ENCODE measurements at places on chromosomes 5 and 9.

DNA sequence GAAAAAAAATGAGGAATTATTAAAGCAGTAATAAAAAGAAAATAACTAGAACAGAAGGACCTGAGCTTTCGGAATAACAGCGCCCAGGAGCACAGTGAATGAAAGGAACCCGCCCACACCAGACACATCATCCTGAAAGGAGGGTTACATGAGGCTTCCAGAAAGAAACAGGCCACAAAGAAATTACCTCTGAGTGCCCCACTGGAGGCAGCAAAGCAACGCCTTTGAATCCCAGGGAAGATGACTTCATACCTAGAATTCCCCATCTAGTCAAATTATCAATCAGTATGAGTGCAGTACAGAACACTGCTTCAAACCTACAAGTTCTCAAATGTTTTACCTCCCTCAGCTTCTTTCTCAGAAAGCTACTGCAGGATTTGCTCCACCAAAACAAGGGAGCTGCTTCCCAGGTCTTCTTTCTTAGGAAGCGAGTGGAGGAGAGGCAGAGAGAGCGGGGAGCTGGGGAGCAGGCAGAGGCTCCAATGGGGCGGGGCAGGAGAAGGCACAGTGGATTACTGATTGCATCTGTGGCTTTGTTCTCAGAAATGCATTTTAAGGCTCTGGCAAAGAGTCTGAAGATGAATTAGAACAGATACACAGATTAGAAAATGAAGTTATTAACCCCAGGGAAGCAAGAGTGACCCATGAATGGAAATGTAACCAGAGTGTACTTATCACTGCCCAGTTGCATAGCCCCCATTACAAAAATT lies 87.1 kb downstream of the SEMA4D start:
- DNase-seq: no peak

- DNase-seq: no peak
Observed at GRCh38 chr9:134149380-134149779, 13.5 kb downstream of the WDR5 start.

- DNase-seq: no peak
Observed at GRCh38 chr5:149383399-149383798, 4.3 kb upstream of the IL17B start.

- peak; percentile 74 for DNase-seq
Observed at GRCh38 chr9:100098046-100098886, 534 bp downstream of the ERP44 start.

GRCh38 chr9:134321946-134322741 lies 4.1 kb upstream of the RXRA start:
- no peak for DNase-seq

- DNase-seq: peak; percentile 13
Observed at GRCh38 chr5:79694652-79695051, 5.0 kb downstream of the CMYA5 start.

GRCh38 chr5:88924330-88924657 lies 41.3 kb upstream of the MEF2C start:
- DNase-seq: no peak

GRCh38 chr5:77181596-77182304 lies 28.7 kb upstream of the PDE8B start:
- no peak for DNase-seq

DNA sequence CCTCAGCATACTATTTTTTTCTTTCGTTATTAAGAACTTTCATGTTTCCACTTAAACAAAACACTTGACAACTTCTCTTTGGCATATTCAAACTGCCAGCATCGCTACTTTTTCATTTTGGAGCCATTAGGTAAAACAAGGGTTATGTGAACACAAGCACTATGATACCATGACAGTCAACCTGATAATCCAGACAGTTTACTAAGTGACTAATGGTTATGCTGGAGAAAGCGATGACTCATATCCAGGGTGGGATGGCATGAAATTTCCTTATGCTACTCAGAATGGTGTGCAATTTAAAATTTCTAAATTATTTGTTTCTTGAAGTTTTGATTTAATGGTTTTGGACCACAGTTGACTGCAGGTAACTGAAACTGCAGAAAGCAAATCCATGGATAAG lies 29.9 kb upstream of the PRSS3 start:
- DNase-seq: peak; percentile 16

DNA sequence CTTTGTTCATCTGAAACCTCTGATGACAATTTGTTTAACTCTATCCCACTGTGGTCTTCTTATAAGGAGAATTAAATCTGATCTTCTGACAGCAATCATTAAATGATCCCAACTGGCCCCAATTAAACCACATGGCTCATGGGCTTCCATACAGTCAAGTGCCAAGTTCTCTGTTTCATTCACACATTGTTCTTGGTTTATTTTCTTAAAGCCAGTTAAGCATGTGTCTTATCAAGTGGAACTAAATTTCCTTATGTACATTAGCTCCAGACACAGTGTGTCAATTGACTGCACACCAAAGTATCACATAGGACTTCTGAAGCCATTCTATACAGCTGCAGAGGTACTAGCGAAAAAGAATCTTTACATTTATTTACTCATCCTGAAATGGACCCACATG lies 51.2 kb downstream of the MEF2C start:
- peak; percentile 15 for DNase-seq

GRCh38 chr9:73011181-73011750 lies 58.4 kb upstream of the ALDH1A1 start:
- DNase-seq: peak; percentile 54

DNA sequence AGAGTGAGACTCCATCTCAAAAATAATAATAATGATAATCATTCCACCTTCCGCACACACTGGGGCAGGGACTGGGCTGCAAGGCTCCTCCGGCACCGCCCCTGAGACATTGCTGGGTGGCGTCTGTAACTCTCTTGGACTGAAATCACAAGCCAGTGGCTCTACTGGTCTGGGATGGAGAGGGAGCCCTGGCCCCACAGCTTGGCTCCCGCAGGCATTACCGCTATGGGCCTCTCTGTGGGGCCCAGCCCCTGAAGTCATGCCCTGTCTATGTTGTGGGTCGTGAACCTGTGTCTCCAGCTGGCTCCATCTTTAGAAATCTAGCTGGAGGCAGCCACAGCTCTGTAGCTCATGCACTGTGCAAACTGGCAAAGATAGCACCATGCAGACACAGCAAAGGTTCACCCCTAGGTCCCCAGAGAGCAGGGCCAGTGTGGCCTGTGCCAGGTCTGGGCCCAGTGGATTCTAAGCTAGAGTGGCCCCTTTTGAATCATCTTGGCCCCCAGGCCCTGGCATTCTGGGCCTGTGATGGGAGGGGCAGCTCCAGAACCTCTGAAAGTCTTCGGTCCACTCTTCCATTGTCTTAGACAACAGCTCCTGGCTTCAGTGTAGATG lies 36.1 kb upstream of the COL5A1 start:
- no peak for DNase-seq

GRCh38 chr5:130164966-130165365 lies 260.7 kb downstream of the CHSY3 start:
- DNase-seq: no peak

DNA sequence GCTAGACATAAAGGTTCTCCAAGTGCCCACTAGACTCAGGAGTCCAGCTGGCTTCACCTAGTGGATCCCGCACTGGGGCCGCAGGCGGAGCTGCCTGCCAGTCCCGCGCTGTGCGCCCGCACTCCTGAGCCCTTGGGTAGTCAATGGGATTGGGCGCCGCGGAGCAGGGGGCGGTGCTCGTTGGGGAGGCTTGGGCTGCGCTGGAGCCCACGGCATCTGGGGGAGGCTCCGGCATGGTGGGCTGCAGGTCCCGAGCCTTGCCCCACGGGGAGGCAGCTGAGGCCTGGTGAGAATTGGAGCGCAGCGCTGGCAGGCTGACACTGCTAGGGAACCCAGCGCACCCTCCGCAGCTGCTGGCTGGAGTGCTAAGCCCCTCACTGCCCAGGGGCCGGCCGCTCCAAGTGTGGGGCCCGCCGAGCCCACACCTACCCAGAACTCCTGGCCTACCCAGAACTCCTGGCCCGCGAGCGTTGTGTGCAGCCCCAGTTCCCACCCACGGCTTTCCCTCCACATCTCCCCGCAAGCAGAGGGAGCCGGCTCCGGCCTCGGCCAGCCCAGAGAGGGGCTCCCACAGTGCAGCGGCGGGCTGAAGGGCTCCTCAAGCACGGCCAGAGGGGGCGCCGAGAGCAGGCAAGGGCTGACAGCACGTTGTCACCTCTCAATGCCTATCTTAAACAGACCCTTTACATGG lies 260.7 kb upstream of the DMRT1 start:
- DNase-seq: no peak

DNA sequence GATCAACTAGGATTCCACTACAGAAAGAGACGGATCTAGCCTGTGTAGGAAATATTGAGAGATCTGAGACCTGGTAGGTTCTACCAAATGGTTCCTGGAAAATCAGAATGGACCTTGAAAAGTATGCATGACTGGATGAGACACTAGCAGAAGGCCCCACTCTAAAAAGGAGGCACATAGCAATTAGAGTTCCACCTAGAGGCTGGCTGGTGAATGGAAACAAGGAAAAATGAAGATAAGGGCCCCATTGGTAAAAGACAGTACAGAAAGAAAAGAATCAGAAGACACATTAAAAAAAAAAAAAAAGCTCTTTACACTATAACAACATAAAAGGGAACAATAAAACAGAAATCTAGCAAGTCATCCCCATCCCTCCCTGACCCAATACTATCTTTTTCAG lies 518.5 kb downstream of the NR2F1-AS1 start:
- DNase-seq: no peak

DNA sequence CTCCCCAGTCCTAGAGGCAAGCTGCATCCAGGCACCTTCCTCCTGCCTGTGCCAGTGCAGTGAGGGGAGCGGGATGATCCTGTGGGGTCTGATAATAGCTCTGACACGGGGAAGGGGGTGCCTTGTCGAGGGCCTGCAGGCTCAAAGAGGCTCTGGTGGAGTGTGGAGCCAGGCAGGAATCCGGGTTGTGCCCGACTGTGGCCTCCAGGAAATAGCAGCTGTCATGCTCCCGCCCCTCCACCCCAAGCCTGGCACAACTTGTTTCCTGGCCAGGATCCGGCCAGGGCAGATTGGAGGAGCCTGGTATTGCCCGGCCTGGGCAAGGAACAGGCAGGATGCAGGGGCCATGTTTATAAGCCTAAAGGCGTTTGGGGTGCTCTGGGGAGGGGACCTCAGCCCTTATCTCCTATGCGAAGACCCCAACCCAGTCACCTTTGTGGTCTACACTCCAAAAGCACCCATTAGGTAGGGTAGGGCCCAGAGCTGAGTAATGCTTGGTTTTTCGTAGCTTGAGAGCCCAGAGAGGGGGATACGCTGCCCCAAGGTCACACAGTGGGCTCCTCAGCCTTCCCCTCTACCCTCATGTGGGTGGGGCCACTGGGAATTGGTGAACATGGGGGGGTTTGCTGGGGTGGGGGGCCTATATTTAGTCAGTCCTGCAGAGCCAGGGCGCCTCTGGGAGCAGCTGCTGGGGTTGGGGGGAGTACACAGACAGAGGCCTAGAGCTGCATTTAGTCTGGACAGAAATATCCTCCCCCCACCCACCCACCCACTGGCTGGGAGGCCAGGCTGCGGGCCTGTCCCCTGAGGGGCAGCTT lies 12.2 kb downstream of the CXXC5 start:
- DNase-seq: peak; percentile 73

DNA sequence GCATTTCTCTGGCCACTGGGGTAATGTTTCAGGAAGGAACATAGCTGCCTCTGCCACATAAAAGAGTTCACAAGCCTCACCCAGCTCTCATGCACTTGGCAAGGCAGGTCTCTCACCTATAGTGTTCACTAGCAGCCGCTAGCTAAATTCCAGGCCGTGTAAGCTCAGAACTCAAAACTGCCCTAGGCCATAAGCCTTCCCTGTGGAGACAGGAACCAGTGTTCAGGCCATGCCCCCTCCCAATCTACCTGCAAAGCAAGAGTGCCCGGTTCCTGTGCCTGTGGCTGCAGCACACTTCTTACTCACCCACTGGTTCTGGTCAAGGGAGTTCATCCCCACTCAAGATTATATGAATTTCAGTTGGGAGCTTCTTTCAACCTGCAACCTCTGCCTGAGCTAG lies 60.7 kb upstream of the ZNF169 start:
- DNase-seq: no peak

GRCh38 chr9:16191691-16192402 lies 639.0 kb downstream of the CCDC171 start:
- DNase-seq: peak; percentile 95

GRCh38 chr5:177089127-177089526 lies 2.4 kb downstream of the FGFR4 start:
- DNase-seq: no peak

DNA sequence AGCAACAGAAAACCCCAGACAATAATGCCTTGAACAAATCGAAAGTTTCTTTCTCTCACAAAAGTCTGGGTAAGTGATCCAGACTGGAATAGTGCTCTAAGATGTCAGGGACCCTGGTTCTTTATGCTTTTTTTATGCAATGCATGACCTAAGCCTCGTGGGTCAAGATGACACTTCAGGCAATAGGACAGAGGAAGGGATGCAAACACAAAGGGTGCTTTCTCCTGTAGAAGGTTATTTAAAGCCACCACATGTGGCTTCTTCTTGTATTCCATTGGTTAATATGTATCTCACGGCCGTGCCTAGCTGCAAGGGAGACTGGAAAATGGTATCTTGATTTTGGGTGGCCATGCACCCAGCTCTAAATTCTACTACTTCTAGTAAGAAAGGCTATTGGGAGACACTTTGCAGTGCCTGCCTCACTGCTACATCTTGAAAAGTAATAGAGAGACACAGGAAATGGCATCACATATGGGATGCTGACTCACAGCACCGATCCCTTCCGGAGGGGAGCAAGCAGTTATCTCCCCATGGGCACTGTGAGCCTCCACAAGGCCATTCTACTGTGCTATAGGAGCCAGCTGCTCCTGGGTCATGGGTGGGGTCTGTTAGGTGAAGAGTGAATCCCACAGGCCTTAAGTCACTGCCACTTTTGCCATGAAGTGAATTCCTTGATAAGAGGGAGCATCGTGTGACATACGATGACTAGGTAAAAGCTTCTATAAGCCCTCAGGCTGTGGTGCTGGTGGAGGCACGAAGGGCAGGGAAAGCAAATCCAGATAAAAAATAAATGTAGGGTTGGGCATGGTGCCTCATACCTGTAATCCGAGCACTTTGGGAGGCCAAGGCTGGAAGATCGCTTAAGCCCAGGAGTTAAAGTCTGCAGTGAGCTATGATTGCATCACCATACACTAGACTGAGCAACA lies 32.5 kb upstream of the RAB14 start:
- DNase-seq: no peak

DNA sequence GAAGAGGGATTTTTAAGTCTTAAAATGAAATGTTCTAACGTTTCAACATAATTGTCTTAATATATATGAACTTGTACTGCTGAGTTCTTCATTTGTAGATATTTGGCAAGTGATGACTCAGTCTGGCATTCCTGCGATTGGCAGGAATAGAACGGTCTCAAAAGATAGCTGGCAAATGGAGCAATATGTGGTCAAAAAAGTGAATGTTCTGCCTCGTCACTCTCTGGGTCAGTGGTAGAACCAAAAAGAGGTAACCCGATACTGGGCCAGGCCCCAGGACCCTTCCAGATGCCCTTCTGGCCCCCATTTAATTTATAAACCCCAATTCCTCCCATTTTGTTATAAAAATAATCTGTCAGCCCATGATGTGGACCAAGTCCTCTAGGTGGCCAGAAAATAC lies 39.2 kb downstream of the ZNF366 start:
- peak; percentile 71 for DNase-seq

All from astrocyte of the hippocampus (primary cell).